Fibroblast of skin of left quadriceps (primary cell): ENCODE measurements at places on chromosomes 11 and 22.

DNA sequence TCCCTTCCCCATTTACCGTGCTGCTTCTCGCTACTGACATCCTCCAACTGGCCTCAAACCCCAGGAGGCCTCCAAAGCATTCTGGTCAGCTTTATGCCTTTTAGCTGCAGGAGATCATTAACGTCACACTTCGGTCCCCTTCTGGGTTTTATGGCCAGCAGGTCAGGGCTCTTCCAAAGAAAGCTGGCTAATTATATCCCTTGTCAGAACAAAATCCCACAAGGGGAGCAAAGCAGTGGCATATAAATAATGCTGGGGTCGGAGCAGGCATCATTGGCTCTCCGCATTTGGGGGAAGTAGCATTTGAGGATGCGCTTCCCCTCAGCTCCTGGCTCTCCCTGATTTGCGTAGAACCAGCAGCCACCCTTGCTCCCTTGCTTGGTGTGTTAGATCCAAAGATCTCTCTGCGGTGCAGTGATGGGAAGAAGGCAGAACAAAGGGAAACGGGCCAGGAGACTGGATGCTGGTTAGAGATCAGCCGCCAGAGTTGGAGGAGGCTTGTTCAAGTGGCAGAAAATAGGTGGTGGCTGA, 117.4 kb downstream of the DBX1 start:
- no peak for DNase-seq

GRCh38 chr11:47950396-47950795, 30.0 kb upstream of the PTPRJ start:
- no peak for DNase-seq

- DNase-seq: no peak
These were observed 1.1 kb downstream of the TLCD5 start for GRCh38 chr11:120326228-120326627.

GRCh38 chr11:123580557-123581275, 73.7 kb downstream of the SCN3B start:
- no peak for DNase-seq

DNA sequence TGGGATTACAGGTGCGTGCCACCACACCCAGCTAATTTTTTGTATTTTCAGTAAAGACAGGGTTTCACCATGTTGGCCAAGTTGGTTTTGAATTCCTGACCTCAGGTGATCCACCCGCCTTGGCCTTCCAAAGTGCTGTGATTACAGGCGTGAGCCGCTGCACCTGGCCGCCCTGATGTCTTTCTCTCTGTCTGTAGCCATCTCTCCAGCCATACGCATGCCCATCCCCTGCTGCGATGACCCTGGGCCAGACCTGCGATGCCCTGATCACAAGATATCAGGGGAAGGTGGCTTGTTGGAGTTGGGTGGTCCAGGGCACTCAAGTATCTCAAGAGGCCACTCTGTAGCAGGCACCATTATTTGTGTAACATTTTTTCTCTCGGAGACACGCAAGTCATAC, 54.4 kb upstream of the RBFOX2 start:
- no peak for DNase-seq
